ENCODE measurements at places on chromosomes 7 and 10. TPM values are rescaled to one million over a fixed set of nuclear protein-coding genes. Genes with fewer than 3 reads are reported as not detected.

DNA sequence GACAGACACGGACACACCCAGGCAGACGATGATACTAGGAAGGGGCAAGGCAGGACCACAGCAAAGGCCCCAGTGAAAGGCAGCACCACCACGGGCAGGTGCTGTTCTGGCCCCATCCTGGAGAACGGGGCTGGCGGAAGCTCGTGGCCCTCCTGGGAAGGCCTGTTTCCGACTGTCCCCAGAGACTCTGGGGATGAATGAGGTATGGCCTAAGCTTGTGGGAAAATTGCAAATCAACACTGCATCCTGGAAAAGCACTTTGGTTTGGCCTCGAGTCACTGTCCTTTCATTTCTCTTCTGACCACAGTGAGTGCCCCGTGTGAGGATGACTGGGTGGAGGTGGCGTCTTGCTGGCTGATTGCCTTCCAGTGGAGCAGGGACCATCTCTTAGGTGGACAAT, 81.6 kb upstream of the ANLN start:
- no peak overlapping the region for H3K27ac ChIP-seq
- H3K27me3 ChIP-seq, result no peaks in the 10 kb centered on the region
- no peak overlapping the region for H3K4me3 ChIP-seq
- peaks cover 10% of the 10 kb centered on the region for H3K4me1 ChIP-seq
- no peak for DNase-seq
- H3K36me3 ChIP-seq, result no peaks in the 10 kb centered on the region

DNA sequence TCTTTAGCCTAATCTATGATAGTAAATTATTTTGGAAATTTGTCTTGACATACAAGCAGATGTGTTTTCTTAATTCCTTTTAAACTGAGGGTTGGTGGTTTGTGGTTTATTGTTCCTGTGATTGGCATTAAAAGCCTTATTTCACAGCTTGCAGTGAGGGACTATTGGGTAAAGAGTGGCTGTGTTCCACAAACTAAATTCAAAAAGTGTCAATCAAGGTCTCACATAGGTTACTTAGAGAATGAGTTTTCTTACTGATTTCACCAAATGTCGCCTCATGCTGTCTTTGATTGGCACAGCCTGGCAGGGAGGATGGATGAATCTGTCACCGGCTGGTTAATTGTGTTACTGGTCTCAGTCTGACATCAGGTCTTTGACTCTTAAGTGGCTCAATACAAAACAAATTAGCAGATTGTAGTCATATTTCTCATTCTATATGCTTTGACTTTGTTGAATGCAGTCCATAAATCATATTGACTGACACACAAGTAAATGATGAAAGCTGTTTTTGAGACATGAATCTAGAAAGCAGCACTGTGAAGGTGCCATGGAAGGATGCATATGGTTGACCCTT, 66.8 kb upstream of the CYP26C1 start:
- H3K27ac ChIP-seq, result no peak overlapping the region
- H3K4me1 ChIP-seq, result no peaks in the 10 kb centered on the region
- no peaks in the 10 kb centered on the region for H3K36me3 ChIP-seq
- no peak for DNase-seq
- H3K4me3 ChIP-seq, result no peak overlapping the region
- H3K27me3 ChIP-seq, result no peaks in the 10 kb centered on the region

Gene ITPRID1
- total RNA-seq, result not detected

Gene SLC18A3
- not detected for total RNA-seq

Gene AGR2
- total RNA-seq, result not detected

GRCh38 chr7:52669031-52669430, 366.4 kb upstream of the POM121L12 start:
- no peak overlapping the region for H3K4me3 ChIP-seq
- no peaks in the 10 kb centered on the region for H3K27me3 ChIP-seq
- no peak for DNase-seq
- H3K27ac ChIP-seq, result no peak overlapping the region

DNA sequence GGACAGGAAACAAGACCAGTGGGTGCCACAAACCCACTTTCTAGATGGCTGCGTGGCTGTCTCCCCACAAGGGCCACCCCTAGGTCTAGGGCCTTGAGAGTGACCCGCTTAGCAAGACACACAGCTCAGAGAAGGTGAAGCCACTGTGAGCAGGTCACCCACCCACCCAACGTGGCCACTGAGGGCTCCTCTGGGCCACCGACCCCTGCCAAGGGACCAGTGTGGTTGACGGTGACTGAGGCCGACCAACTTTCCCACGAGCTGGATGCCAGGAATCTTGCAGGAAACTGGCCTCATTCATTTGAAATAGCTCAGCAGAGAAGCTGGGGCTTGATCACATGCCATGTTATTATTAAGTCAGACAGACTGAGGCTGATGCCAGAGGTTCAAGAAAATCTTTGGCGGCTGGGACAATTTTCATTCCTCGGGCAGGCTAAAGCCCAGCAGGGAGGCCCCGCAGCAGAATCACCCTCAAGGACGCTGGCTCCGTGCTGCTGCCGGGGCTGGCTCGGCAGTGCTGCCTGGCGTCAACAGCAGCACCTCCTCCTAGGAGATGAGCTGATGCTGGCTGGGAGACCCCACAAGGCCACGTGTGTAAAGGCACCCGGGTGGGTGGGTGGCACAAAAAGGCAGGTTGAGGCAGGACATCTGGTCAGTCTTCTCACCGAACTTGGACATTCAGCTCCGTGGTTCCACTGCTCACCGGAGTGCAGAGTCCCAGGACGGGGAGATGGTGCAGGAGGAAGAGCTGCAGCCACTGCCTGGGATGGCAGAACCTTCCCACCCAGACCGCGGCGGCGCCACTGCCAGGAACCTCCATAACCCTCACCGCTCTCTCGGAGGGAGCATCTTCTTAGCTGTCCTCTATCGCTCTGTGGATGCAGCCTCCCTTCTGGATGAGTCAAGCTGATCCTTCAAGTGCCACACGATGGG, 57.8 kb downstream of the ZRANB1 start:
- no peaks in the 10 kb centered on the region for H3K27me3 ChIP-seq
- H3K4me1 ChIP-seq, result no peaks in the 10 kb centered on the region
- no peak for DNase-seq
- no peak overlapping the region for H3K27ac ChIP-seq

DNA sequence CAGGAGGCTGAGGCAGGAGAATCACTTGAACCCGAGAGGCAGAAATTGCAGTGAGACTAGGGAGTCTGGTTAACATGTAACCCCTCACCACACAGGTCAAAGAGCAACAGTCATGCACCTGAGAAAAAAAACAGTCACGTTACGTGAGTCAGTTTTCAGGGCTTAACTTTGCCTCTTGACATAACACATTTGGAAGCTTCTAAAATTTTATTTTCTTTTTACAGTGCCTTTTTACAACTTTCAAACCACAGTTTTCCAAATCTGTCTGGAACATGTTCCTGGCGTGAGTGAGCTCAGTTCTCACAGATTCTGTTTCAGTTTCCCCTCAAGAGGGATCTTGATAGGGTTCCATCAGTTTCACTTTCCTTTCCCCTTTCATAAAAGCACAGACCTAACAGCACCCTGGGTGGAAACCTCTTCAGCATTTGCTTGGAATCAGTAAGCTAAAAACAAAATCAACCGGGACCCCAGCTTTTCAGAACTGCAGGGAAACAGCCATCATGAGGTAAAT, 4.4 kb downstream of the IFIT3 start:
- no peak for DNase-seq
- peak overlapping the region; percentile 83 for H3K27ac ChIP-seq
- peak overlapping the region; percentile 60 for H3K4me3 ChIP-seq

Gene FAM237B
- total RNA-seq, result not detected

DNA sequence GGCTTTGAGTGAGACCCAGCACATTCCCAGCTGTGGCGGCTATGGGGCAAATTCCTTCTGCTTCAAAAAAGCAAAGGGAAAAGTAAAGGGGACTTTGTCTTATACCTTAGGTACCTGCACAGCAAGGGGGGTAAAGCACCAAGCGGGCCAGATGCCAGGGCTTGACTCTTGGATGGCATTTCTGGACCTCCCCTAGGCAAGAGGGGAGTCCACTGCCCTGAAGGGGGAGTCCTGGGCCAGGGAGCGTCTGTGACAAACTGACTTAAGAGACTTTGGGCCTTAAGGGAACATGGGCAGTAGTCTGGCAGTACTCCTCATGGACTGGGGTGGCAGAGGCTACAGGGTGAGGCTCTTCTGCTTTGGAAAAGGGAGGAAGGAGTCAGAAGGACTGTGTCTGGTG, 16.1 kb upstream of the FOXI2 start:
- no peaks in the 10 kb centered on the region for H3K4me1 ChIP-seq
- H3K27me3 ChIP-seq, result no peaks in the 10 kb centered on the region
- H3K27ac ChIP-seq, result no peak overlapping the region

DNA sequence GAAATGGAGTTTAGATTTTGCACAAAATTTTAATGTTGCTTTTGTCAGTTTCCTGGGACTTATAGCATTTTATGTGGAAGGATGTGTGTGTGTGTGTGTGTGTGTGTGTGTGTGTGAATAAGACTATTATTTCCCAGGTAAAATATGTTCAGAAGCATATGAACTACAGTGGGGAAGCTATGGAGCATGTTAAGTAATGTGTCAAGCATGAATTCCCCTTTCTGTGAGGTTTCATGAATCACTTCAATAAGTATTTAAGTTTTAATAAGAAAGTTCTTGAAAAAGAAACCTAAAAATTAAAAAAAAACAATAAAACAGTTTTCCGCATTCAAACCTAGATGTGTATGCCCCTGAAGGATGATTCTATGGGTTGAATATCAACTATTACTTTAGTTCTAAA, 693 bp downstream of the CREB5 start:
- DNase-seq, result no peak
- no peaks in the 10 kb centered on the region for H3K36me3 ChIP-seq
- no peaks in the 10 kb centered on the region for H3K27me3 ChIP-seq
- H3K4me3 ChIP-seq, result no peak overlapping the region
- H3K27ac ChIP-seq, result no peak overlapping the region

DNA sequence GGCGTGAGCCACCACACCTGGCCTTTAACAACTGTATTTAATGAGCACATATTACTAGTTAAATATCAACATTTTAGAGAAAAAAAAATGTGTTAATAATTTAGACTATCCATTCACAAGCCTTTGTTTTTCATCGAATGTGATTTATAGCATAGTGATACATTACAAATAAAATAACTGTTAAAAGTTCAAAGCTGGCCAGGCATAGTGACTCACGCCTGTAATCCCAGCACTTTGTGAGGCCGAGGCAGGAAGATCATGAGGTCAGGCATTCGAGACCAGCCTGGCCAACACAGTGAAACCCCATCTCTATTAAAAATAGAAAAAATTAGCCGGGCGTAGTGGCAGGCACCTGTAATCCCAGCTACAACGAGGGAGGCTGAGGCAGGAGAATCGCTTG, 72.7 kb downstream of the HACD1 start:
- no peaks in the 10 kb centered on the region for H3K4me1 ChIP-seq
- H3K4me3 ChIP-seq, result no peak overlapping the region
- H3K27ac ChIP-seq, result no peak overlapping the region
- H3K36me3 ChIP-seq, result no peaks in the 10 kb centered on the region

DNA sequence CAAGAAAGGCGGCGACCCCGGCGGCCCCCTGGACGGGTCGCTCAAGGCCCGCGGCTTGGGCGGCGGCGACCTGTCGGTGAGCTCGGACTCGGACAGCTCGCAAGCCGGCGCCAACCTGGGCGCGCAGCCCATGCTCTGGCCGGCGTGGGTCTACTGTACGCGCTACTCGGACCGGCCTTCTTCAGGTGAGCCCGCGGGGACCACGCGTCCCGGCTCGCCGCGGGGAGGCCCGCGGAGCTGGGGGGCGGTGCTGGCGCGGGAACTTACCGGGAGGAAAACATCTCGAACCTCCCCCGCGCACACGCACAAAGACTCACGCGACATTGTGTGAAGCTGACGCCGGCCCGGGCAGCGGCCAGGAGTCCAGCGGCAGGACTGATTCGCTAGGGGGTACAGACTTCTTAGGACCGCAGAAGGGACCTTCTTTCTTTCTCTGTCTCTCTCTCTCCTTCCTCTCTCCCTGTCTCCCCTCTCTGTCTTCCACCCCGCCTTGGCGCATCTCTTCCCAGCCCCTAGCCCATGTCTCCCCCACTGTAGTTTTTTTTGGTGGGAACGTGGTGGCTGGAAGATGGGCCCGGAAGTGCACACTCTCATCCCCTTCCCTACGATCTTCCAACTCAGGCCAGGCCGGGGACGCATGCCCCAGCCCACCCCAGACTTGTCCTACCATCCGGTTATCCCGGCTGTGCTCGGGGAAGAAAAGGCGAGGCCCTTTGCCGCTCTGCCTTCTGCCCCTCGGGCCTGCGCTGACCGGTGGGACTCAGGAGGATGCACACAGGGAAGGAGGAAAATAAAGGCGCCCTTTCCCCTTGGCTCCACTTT, 1.2 kb downstream of the EN2 start:
- peaks cover 14% of the 10 kb centered on the region for H3K27me3 ChIP-seq
- peaks cover 14% of the 10 kb centered on the region for H3K4me1 ChIP-seq
- no peak overlapping the region for H3K27ac ChIP-seq

DNA sequence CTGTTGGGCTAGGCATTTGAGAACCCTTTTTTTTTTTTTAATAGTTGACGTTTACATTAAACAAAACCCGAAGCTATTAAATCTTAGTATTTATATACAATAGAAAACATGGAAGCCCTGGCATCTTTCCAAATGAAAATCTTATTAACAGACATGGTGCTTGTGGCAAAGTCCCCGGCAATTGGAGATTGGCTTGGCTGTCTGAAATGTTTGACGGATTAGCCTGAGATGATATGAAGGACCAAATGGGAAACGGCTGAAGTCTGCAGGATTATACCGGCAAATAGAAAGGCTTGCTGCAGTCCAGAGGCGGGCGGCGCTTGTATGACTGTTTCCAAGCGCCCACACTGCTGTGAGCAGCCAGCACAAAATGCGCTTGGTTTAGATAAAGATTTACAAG, 105.6 kb downstream of the BUB3 start:
- no peaks in the 10 kb centered on the region for H3K36me3 ChIP-seq
- H3K27ac ChIP-seq, result no peak overlapping the region
- no peaks in the 10 kb centered on the region for H3K4me1 ChIP-seq
- no peak overlapping the region for H3K4me3 ChIP-seq

Gene SEC61G
- total RNA-seq, result 329 TPM

Data from liver (tissue), 10 donors.